ENCODE measurements at places on chromosomes 7 and 10.
A peak's percentile ranks its signal among the peaks of the same experiment; 100 is the strongest.

GRCh38 chr7:1193593-1194424 lies 33.8 kb upstream of the ZFAND2A start:
- peak; percentile 54 for DNase-seq

GRCh38 chr7:68070992-68071391 lies 1074.4 kb downstream of the TYW1 start:
- no peak for DNase-seq

DNA sequence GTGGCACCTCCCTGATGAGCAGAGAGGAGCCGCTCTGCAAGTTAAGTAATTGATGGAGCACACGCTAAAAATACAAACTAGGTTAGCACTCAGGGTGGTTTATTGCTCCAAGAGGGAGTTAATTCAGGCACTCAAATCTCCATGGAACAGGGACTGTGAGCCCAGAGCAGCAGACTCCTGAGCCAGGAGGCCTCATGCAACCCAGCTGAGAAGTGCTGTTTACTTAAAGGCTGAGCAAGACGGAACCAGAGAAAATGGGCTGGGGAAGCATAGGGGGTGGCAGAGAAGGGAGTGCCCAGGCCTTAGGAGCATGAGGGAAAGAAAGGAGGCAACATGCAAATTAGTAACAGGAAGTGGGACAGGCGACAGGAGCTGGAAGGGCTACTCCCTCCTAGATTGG lies 174.1 kb downstream of the KCNMA1 start:
- no peak for DNase-seq

- DNase-seq: no peak
Measured at GRCh38 chr7:81075150-81075549, 156.3 kb upstream of the SEMA3C start.

DNA sequence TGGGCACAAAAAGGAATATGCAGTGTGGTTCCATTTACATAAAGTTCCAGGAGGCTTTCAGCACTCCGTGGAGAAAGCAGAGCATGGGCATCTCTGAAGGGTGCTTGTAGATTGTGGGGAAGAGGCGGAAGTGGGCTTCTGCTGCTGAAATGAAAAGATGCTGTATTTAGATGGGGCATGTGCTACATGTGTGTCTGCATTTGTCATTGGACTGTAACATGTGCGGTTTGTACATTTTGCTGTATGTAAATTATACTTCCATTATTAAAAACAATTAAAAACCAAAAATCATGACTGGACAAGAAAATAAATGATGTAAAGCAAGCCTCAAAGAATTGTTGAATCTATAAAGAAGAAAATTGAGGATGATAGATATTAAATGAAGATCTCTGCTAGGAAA lies 334.0 kb downstream of the WDR37 start:
- no peak for DNase-seq

DNA sequence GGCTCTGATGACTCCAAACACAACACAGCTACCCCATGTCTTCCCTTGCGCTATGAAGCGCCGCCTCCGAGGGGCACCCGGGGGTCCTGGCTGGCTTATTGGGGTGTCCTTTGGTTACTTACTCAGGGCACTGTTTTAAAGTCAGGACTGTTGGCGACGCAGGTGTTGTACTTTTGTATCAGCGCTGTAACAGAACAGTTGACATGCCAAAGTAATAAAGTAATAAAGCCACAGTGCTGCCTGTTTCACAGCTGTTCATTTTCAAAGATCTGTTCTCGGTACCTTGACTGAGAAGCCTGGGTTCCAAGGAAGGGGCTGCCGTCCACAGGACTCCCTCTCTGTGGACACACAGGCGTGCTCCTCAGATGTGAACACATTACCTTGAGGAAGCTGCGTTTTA lies 64.1 kb downstream of the WDR37 start:
- no peak for DNase-seq

All from right hindlimb (tissue), 1 donor.